ENCODE measurements at places on chromosomes 11 and 22.

DNA sequence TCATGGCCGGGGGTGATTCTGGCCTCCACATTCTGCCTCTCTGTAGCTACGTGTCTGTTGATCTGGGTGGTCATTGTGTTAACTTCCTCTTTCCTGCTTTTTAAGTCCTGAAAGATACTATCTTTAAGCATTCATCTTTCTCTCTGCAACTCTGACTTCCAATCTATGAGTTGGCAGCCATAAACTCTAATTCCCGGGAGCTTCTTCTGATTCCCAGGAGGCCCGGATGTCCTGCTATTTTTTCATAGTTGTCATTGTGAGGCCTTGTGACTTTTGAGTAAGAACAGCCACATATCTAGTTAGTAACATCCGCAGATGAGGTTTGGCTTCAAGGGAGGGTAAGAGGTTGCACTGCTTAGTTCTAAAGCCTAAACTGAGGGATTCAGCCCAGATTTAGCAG is 107.8 kb downstream of the SYN3 start:
- no peak for DNase-seq

- DNase-seq: no peak
These were observed 32.7 kb downstream of the METTL15 start for GRCh38 chr11:28140689-28141455.

DNA sequence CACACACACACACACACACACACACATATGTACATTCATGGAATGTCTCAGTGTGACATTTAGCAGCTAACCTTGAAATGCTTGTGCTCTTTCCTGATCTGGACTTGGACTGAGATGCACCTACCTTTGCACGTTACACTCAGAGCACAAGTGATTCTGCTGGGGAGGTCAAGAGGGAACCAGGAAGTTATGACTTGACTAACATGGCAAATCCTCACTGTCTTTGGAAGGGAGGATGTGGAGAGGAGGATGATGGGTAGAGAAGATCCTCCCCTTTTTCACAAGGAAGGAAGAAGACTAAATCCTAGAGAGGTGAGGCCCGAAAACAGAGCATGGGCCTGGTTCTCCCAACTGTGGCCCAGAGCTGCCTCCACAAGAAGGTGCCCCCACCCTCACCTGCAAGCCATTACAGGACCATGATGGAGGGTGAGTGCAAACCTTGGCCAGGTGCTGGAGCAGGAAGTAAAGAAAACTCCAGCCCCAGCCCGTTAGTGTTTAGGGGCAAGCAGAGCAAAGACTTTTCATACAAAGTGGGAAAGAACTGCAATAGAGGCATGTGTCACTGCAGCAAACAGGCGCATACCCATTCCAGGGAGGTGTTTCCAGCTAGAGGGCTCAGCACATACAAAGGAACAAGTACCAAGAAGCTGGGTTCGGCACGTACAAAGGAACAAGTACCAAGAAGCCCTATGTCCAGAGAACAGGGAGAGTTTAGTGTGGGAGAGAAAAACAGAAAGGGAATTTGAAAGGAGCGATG is 26.4 kb downstream of the SCN4B start:
- no peak for DNase-seq

GRCh38 chr22:46480396-46480795 is 57.0 kb downstream of the CELSR1 start:
- no peak for DNase-seq

DNA sequence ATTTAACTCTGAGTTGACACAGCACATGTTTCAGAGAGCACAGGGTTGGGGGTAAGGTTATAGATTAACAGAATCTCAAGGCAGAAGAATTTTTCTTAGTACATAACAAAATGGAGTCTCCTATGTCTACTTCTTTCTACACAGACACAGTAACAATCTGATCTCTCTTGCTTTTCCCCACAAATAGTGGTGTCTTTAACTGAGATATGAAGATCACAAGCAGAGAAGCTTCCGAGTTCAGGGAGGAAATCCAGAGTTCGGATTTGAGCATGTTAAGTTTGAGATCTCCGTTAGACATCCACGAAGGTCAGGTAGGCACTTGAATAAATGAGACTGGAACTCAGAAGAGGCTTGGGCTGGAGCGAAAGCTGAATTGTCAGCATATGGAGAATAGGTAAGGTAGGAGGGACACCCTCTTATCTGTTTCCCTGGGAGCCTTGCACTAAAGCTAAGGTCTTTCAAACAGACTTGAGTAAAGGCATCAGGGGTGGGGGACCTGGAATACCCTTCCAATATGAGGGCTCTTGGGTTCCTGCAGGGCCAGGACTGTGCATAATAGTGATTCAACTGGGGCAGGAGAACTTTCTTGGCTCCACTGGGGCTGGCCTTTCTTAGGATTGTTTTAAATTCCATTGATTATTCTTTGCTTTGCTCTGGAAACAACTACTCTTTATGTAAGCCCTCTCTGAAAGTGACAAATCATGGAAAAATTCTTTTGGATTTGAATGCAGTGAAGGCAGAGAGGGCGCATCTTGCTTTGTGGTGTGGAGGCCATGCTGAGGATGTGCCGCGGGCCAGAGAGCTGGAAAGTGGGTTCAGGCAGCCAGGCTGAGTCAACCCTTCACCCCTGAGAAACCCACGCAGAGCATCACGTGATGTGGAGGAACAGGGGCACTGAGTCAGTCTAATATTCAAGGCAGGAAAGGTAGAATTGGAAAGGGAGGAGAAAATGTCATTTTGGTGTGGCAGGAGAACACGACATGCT is 62.7 kb upstream of the AMPD3 start:
- no peak for DNase-seq

- DNase-seq: no peak
These were observed 46.5 kb downstream of the SLC22A12 start for GRCh38 chr11:64637334-64638017.

DNA sequence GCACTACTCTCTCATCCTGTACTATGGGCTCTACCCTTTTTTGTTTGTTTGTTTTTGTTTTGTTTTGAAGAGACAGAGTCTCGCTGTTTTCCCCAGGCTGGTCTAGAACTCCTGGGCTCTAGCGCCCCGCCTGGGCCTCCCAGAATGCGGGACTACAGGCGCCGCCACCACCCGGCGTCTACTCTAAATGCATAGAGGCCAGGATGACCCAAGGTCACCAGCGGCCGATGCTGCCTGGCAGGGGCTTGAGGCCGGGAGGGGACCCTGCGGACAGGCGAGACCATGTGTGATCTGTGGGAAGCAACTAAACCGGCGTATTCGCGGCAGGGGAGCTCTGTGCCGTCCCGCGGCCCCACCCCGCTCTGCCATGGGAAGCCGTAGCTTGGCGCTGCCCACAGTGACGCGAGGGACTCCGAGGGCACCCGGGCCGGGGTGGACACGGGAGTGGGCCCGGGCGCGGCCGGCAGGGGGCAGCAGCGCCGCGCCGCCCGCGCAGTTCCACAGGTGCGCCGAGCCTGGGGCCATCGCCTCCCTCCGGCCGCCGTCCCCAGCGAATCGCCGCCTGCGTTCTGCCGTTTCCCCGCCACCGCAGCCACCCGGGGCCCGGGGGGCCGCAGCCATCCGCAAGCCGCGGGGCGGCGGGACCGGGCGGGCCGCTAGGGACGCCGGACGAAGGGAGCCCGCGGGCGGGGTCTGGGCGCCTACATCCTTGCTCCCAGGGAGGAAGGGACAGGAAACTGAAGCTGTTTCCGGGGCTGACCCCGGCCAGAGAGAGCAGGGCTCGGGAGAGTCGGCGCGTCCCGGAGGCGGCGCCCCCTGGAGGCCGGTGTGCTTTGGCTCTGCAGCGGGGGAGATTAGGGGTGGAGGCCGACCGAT is 12.3 kb upstream of the HDHD5 start:
- peak; percentile 93 for DNase-seq

GRCh38 chr11:67680696-67681470 is 6.5 kb upstream of the ALDH3B2 start:
- DNase-seq: no peak

DNA sequence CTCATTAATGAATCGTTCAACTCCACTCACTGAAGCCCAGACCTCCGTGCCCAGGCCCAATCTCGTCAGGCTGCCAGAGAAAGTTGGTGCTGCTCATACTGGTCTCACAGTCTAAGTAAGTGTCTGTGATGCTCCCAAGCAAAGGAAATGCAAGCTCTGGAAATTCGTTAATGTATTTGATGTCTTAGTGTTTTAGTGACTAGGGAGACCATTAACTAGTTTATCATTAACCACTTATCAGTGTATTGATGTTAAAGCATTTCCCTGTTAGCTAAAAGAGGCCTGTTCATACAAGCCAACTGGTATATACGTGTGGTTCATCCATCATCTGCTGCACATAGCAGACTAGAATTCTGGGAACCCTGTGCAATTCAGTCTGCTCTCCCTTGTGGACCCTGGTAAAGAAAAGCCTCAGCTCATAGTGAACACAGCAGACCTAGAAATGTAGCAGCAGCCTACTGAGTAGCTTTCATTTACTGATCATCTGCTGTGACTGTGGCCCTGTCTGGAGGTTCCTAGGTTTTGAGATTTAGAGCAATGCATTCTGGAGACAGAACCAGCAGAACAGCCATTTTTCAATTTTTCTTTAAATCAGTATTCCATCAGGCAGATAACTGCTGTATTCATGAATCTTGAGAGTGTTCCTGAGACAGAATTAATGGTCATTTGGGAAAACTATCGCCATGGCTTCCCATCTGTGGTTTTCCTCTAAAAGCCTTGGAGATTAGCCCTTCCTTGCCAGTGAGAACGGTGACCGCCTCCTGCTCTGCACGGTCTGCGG is 15.7 kb upstream of the AIFM3 start:
- no peak for DNase-seq

DNA sequence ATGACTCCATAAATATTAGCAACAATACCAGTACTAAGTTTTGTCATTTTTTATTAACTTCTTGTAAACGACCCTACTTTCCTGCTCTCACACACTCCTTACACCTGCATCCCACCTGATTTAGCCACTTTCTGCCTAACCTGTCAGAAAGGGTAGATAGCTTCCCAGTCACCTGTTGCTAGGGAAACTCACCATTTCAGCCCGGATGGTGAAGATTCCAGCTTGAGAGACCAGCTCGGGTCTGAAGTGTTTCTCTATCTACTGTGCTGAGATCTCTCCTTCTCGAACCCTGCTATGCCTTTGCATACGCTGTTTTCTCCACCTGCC is at the start of gene PARVG:
PARVG (plus strand) TSS at position 220 of the 327 bp plus-strand sequence. CDS start 2,405 bp downstream, outside the sequence.
- no peak for DNase-seq

- DNase-seq: no peak
These were observed 179.0 kb downstream of the GRM5 start for GRCh38 chr11:88886796-88887195.

DNA sequence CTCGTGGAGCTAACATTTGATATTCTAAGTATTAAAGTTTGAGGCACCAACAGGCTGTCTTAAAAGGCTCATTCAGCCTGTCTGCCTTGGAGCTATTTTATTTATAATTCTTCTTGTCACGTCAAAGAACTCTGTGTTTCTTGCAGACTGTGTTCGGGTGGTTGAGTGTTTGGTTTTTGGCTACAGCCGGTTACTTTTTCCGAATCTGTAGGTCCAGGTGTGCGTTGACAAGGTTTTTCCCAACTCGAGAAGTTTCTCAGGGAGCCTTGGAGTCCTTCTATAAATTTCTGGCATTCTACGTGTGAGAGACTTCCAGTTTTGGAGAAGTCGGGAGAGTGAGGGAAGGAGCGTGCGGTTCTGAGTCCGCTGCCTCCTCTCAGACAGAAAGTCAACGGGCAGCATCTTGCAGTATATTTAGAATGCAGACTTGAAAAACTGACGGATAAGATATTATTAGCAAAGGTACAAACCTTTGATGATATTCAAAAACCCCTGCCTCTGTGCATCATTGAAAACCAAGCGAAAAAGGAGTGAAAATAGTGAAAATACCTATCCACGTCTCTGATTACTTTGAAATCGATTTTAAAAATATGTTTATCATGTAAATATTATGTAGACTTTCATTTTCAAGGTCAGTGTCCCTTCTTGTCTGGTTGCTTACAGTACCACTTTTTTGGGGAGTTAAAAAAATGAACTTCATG is 85.2 kb upstream of the PPARA start:
- peak; percentile 63 for DNase-seq

- no peak for DNase-seq
These were observed 27.0 kb upstream of the MUC5B start for GRCh38 chr11:1195682-1196515.

- DNase-seq: no peak
These were observed 30.1 kb upstream of the ZBTB44 start for GRCh38 chr11:130344841-130345240.

GRCh38 chr11:1559111-1559951 is 12.7 kb downstream of the DUSP8 start:
- DNase-seq: peak; percentile 98

GRCh38 chr11:105821372-105821771 is 200.7 kb downstream of the MSANTD4 start:
- DNase-seq: no peak

GRCh38 chr11:114195981-114196731 is 100.0 kb upstream of the NNMT start:
- DNase-seq: no peak

- no peak for DNase-seq
These were observed at the start of gene CHRM4 for GRCh38 chr11:46391578-46392420. TSS of gene CHRM4 (minus strand) at chr11:46391776. CDS start at chr11:46386557, 5,219 bp downstream.

- DNase-seq: no peak
These were observed 4.5 kb downstream of the POLDIP3 start for GRCh38 chr22:42610186-42610585.

DNA sequence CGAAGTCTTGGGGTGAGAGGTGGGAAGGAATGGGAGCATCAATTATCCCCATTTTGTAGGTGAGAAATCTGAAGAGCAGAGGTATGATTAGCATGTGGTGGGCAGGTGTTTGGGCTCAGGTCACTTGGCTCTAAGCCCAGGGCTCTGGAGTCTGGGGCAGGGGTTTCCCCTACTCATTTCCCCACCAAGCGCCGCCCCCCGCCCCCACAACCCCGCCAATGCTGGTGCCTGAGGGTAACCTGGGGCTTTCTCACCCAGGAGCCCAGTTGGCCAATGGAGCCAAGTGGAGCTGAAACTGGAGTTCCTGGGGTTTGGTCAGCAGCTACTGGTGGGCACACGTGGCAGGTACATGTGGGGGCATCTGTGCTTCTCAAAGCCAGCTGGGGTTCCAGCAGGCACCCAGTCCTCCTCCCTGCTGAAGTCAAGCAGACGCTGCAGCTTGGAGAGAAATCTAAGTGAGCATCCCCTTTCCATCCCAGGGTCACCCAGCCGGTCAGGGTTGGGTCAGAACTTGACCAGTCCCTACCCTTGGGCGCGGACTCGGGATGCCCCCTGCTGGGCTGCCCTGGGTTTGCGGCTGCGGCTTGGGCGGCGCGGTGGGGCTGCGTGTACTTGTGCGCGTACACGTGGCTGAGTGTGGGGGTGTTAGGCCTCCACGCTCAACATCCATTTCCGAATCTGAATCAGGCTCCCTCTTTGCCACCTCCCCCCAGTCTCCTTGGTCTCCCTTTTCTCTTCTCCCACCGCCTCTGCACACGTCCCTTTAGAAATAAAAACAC is 1.7 kb upstream of the CHRM1 start:
- DNase-seq: no peak

- DNase-seq: no peak
These were observed 104.4 kb downstream of the MPPED2 start for GRCh38 chr11:30481796-30482195.
